CD4-positive, alpha-beta T cell treated with Interleukin-10 for 1 hour (primary cell): ENCODE measurements at places on chromosomes 4 and X.

DNA sequence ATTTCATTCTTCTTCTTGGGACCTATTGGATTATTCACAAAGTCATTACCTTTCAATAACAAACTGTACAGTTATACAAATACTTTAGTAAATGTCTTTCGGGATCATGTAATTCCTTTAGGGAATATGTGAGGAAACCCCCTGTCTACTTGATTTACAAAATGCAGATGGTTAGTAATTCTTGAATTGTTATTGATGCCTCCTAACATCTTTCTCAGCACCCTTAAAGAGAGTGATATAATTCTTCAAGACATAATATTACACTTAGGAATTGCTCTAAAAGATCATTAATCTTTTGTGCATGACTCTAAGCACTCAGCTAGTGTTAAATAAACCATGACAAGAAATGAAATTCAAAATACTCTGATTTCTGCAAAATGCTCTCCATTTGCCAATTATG is 988.1 kb upstream of the HS3ST1 start:
- no peak for DNase-seq

- no peak for DNase-seq
Observed at GRCh38 chrX:119809185-119809666, 17.8 kb upstream of the RPL39 start.

GRCh38 chr4:77014256-77014655 is 61.5 kb downstream of the CCNI start:
- no peak for DNase-seq

DNA sequence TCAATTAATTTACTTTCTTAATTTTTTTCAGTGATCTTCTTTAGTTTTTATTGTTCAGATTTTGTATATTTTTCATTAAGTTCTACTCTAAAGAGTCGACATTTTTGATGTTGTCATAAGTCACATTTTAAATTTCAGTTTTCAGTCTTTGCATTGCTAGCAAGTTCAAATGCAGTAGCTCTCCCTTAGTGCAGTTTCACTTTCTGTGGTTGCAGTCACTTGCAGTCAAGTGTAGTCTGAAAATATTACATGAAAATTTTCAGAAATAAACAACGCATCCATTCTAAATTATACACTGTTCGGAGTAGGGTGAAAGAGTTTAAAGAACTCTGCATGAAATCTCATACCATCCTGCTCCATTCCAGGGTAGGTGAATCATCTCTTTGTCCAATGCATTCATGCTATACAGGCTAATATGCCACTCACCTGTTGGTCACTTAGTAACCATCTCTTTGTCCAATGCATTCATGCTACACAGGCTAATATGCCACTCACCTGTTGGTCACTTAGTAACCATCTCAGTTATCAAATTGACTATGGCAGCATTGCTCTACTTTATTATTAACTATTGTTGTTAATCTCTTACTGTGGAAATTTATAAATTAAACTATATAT is 356.9 kb downstream of the STPG2 start:
- no peak for DNase-seq

DNA sequence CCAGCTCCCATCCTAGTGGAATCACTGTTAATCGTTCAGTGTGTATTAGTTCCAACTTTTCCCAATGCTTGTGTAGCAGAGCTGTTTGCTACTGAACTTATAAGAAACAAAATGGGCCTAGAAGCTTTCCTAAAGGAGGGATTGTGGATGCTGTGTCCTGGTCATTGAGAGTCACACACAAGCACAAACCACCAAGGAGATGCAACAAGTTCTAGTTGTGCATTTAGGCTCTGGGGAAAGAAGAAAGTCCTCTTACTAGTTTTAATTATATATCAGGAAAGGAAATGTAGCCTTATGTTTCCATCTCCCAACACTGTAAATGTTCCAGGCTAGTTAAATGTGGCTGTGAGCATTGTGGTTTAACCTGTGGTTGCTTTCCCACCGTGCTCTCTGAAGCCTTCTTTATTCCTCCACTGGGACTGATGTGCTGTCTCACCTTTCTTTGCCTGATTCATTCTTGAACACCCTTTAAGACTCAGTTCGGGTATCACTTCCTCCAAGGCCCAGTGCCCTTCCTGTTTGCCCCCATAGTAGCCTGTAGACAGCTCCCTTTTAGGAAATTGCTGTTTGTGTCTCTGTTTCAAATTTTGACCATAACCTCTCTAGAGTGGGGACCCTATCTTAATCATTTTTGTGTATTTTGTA is 34.3 kb downstream of the ATP10D start:
- no peak for DNase-seq

DNA sequence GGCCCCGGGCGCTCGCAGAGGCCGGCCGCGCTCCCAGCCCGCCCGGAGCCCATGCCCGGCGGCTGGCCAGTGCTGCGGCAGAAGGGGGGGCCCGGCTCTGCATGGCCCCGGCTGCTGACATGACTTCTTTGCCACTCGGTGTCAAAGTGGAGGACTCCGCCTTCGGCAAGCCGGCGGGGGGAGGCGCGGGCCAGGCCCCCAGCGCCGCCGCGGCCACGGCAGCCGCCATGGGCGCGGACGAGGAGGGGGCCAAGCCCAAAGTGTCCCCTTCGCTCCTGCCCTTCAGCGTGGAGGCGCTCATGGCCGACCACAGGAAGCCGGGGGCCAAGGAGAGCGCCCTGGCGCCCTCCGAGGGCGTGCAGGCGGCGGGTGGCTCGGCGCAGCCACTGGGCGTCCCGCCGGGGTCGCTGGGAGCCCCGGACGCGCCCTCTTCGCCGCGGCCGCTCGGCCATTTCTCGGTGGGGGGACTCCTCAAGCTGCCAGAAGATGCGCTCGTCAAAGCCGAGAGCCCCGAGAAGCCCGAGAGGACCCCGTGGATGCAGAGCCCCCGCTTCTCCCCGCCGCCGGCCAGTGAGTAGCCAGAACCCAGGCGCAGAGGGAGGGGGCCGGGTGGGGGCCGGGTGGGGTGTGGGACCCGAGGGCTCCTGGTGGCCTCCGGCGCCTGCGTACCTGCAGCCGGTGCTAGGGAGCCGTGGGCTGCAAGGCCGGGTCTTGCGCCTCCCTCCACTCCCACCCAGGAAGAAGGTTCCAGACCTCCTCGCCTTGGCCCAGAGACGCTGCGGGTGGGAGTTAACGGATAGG is 534 bp downstream of the MSX1 start:
- DNase-seq: no peak

DNA sequence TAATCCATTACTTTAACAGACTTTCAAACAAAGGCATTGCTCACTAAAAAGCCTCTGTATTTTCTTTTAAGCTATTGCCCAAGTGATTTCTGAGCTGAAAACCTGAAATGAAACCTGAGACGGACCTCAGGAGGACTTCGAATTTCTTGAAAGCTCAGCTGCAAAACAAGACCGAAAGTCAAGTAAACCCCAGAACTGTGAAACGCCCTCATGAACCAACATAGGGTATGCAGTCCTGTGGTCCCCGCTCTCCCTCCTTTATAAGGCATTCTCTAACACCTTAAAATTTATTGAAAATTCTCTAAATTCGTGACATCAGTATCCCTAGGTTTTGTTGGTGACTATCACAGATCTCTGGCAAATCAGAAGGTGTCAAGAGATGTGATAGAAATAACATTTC is 91.8 kb downstream of the SHISA3 start:
- no peak for DNase-seq

- no peak for DNase-seq
Observed at GRCh38 chrX:69138512-69138911, 26.7 kb downstream of the PJA1 start.

- no peak for DNase-seq
Observed at GRCh38 chr4:178602833-178603232, 1160.6 kb upstream of the AGA start.

DNA sequence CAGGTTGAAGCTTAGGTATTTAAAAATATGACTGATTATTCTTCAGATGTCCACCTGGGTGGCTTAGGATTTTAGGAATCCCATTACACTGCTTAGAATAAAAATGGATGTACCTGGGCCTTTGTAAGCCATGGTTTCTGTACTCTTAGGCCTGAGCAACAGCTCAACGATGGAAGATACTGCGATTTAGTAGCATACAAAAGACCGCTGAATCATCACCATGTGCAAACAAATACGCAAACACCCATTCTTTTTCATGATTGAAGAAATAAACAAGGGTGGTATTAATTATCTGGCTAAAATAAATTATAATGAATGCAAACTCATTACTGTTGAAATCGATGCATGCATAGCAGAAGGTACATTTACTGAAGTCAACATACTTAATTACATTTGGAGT is 188.9 kb downstream of the ZNF330 start:
- DNase-seq: no peak

GRCh38 chr4:186693159-186693815 is 30.4 kb downstream of the FAT1 start:
- DNase-seq: no peak

DNA sequence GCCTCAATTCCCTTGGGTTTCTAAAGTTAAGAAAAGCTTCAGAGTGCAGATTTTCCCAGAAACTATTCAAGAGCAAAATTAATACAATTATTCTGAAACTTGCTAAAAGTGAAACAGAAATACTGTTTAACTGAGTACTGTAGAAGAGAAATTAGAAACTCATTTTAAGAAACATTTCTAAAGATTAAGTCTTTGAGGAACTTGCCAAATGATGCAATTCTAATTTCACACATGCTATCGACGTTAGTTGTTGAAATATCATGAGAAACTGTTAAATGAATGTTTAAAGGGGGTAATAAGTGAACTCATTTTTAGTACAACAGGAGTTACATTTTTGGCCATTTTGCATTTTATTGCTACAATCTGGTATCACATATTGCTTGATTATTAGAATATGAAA is 125.3 kb upstream of the MAOA start:
- no peak for DNase-seq

GRCh38 chrX:49273181-49273727 is 3.7 kb downstream of the PPP1R3F start:
- peak; percentile 73 for DNase-seq

DNA sequence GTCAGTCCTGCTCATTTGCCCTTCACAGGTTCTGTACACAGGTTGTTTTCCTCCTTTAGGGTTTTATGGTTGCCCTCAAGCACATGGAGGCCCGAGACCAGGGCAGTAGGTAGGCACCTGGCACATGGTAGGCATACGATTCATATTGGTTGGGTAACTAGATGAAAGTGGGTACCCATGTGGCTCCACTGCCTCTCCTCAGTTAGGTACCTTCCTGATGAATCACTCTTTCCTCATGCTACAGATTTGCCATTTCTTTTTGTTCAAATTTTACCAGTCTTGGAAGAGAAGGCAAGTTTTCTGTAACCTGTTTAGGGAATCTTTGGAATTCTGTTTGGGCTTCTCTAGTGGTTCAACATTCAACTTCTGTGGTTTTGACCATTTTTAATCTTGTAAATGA is 121.3 kb downstream of the FHIP1A start:
- no peak for DNase-seq

DNA sequence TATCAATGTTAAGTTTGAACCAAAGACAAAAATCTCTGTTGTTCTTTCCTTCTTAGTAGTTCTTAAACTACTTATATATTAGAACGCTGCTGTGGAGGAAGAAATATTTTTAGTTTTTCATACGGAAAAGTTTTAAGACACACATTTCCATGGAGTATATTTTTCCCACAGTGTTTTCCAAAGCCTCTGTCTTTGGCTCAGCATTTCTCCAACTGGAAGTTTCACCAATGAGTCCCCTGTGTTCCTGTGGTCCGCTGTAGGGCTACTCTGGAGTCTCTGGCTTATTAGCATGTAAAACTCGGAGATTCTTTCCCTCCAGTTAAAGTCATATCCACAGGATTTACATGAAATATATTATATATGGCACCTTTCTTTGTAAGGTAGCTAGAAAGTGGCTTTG is 249.0 kb downstream of the CBR4 start:
- DNase-seq: no peak

- peak; percentile 68 for DNase-seq
Observed at GRCh38 chr4:141307241-141307689, 86.6 kb downstream of the ZNF330 start.

DNA sequence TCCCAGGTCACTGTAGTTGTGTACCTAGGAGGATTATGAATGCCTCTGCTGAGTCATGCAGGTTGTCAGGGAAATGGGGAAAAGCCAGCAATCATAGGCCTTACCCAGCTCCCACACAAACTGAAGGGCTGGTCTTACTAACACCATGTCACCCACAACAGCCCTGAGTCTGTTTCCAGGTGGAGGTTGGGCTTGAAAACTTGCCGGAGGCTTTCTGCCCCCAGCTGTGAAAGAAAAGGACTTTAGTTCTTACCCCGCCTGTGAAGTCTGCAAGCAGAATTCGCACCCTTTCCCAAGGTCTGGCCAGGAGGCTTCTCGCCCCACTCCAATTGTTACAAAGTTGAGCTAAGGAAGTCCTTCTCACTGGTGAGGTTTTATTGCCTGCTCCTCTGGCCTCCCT is 143.9 kb downstream of the RPS6KA6 start:
- DNase-seq: no peak

DNA sequence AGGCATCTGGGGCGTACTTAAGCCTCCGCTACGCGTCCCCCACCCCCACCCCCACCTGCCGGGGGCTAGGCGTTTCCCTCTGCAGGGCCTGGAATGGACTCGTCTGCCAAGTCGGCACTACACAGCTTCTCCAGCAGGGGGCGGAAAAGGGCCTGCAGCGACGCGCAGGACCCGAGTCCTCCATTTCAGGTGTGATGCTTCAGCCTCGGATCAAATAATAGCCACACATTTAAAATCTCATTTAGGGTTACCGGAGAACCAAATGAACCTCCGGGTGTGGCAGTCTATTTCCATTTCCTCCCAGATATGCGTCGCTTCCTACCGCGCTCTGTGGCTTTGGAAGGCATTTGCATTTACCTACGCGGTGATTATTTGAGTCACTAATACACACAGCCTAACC is 2.9 kb downstream of the PAK3 start:
- DNase-seq: peak; percentile 77

- no peak for DNase-seq
Observed at GRCh38 chrX:69493766-69494165, 10.4 kb upstream of the NALF2 start.

- no peak for DNase-seq
Observed at GRCh38 chrX:43679058-43679457, 23.0 kb downstream of the MAOA start.

DNA sequence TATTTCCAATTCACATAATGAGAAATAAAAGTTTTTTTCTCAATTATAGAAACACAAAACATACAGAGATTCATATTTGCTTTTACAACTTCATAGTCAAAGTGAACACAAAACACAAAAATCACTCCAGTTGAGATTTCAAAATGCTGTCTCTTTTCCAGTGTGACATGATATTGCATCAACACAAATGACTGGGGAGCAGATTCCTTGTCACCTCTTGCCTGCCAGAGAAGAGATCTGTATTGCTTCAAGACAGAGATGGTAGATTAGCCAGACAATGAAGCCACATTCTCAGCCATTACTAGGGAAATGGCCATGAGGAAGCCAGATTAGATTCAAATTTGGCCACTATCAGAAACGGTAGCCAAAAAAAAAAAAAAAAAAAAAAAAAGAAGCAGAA is 2313.1 kb upstream of the AGA start:
- DNase-seq: no peak

GRCh38 chr4:169956091-169956843 is 69.9 kb downstream of the MFAP3L start:
- DNase-seq: no peak

GRCh38 chrX:95919605-95920004 is 765.0 kb upstream of the DIAPH2 start:
- no peak for DNase-seq
